ENCODE measurements at places on chromosomes 4 and X.
A peak's percentile ranks its signal among the peaks of the same experiment; 100 is the strongest.

- H3K4me1 ChIP-seq, result no peaks in the 10 kb centered on the region
- no peaks in the 10 kb centered on the region for H3K27me3 ChIP-seq
- H3K36me3 ChIP-seq, result no peaks in the 10 kb centered on the region
- H3K27ac ChIP-seq, result no peak overlapping the region
- DNase-seq, result no peak
Measured at GRCh38 chrX:42090395-42090794, 167.0 kb upstream of the CASK start.

DNA sequence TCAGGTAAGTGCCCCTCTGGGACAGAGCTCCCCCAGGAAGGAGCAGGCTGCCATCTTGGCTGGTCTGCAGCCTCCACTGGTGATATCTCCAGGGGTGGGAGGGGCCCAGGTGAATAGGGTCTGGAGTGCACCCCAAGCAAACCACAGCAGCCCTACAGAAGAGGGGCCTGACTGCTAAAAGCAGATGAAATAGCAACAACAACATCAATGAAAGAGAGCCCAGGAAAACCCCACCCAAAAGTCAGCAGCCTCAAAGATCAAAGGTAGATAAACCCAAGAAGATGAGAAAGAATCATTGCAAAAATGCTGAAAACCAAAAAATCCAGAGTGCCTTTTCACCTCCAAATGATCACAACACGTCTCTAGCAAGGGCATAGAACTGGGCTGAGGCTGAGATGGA is 92.5 kb upstream of the PAGE3 start:
- no peak for DNase-seq
- H3K36me3 ChIP-seq, result no peaks in the 10 kb centered on the region

GRCh38 chrX:63466690-63467089 is 115.6 kb upstream of the SPIN4 start:
- no peaks in the 10 kb centered on the region for H3K27me3 ChIP-seq
- DNase-seq, result no peak
- no peaks in the 10 kb centered on the region for H3K4me1 ChIP-seq
- no peaks in the 10 kb centered on the region for H3K36me3 ChIP-seq
- no peak overlapping the region for H3K4me3 ChIP-seq

- H3K27me3 ChIP-seq, result no peaks in the 10 kb centered on the region
- peaks cover 98% of the 10 kb centered on the region for H3K36me3 ChIP-seq
- DNase-seq, result peak; percentile 20
- no peak overlapping the region for H3K4me3 ChIP-seq
- no peaks in the 10 kb centered on the region for H3K4me1 ChIP-seq
Measured at GRCh38 chr4:40825014-40825838, 75.5 kb downstream of the NSUN7 start.

DNA sequence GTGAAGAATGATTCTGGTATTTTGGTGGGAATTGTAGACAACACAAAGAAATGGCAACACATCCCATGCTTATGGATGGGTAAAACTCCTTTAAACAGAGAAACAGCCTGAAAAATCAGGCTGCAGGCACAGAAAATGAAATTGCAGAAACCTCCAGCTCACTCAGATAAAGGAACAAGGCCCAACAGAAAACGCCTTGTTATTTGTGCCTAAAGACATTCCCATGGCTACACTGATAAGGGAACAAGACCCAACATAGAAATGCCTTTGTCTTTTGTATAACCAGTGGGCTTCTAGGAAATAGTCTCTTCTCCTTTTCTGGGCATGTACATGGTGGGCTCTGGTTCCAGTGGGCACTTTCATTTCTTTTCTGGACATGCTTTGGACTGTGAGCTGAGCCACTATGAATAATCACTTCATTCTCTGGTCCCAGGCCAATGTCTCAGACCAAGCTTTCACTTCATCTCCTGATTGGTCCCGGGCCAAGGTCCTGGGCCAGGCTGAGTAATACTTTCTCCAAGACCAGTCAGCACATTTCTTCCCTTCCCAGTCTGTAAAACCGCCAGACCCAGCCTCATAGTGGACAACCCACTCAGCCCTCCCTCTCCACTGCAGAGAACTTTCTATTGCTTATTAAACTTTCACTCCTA is 160.5 kb downstream of the TBX22 start:
- no peak overlapping the region for H3K4me3 ChIP-seq
- H3K4me1 ChIP-seq, result no peaks in the 10 kb centered on the region
- no peaks in the 10 kb centered on the region for H3K27me3 ChIP-seq
- peak; percentile 43 for DNase-seq
- no peaks in the 10 kb centered on the region for H3K36me3 ChIP-seq

GRCh38 chr4:90234916-90235547 is 107.8 kb downstream of the CCSER1 start:
- no peak overlapping the region for H3K4me3 ChIP-seq
- no peak overlapping the region for H3K27ac ChIP-seq
- no peak for DNase-seq
- H3K4me1 ChIP-seq, result no peaks in the 10 kb centered on the region

- H3K27me3 ChIP-seq, result no peaks in the 10 kb centered on the region
- no peaks in the 10 kb centered on the region for H3K4me1 ChIP-seq
- no peaks in the 10 kb centered on the region for H3K36me3 ChIP-seq
- no peak overlapping the region for H3K4me3 ChIP-seq
Measured at GRCh38 chrX:69015156-69015555, 150.1 kb downstream of the PJA1 start.

- no peak for DNase-seq
- no peak overlapping the region for H3K27ac ChIP-seq
- no peak overlapping the region for H3K4me3 ChIP-seq
- no peaks in the 10 kb centered on the region for H3K4me1 ChIP-seq
Measured at GRCh38 chr4:53547983-53548382, 43.3 kb downstream of the LNX1 start.

- no peaks in the 10 kb centered on the region for H3K27me3 ChIP-seq
- peak overlapping the region; percentile 57 for H3K27ac ChIP-seq
- no peak overlapping the region for H3K4me3 ChIP-seq
- H3K36me3 ChIP-seq, result no peaks in the 10 kb centered on the region
- peaks cover 26% of the 10 kb centered on the region for H3K4me1 ChIP-seq
Measured at GRCh38 chrX:65697915-65698796, 30.7 kb downstream of the MSN start.

DNA sequence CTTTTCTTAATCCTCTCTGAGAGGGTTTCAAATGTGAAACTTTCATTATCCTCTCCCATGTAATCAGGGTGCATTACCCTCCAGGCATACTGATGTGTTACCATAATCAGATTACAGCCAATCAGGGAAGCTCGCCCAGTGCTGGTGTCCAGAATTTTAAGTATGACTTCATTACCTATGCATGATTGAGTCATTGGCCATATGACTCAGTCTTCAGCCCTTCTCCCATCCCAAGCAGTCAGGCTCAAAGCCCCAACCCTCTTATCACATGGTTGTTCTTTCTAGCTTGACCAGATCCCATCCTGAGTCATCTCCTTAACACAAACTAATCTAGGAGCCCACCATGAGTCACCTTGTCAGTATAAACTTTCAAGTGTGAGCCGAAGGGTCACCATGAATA is 1668.1 kb upstream of the AGA start:
- DNase-seq, result no peak
- no peak overlapping the region for H3K4me3 ChIP-seq
- no peaks in the 10 kb centered on the region for H3K36me3 ChIP-seq
- no peaks in the 10 kb centered on the region for H3K4me1 ChIP-seq

- no peak for DNase-seq
- H3K4me1 ChIP-seq, result no peaks in the 10 kb centered on the region
- H3K27ac ChIP-seq, result no peak overlapping the region
- no peaks in the 10 kb centered on the region for H3K36me3 ChIP-seq
Measured at GRCh38 chrX:120379937-120380681, 18.2 kb downstream of the ATP1B4 start.

DNA sequence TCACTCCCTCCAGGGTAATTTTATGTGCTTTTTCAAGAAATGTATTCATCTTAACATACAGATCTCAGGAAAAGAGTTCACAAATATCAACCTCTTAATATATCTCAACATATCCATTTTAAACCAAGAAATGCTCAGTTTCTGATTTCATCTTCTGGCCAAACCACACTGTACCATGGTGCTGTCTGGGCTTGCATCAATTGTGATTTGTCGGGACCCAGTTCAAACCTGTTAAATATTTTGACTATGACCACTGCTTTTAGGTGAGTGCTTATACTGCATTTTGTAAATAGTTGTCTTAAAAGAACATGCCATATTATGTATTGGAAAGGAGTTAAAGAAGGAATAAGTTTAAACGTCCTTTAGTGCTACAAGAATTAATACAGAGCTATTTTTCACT is 352.1 kb downstream of the SPOCK3 start:
- DNase-seq, result no peak
- no peak overlapping the region for H3K27ac ChIP-seq
- H3K27me3 ChIP-seq, result no peaks in the 10 kb centered on the region
- H3K36me3 ChIP-seq, result no peaks in the 10 kb centered on the region
- H3K4me3 ChIP-seq, result no peak overlapping the region

- no peaks in the 10 kb centered on the region for H3K27me3 ChIP-seq
- no peak for DNase-seq
- H3K27ac ChIP-seq, result no peak overlapping the region
- H3K36me3 ChIP-seq, result peaks cover 83% of the 10 kb centered on the region
- no peak overlapping the region for H3K4me3 ChIP-seq
Measured at GRCh38 chrX:149495573-149496071, 9.5 kb downstream of the IDS start.

DNA sequence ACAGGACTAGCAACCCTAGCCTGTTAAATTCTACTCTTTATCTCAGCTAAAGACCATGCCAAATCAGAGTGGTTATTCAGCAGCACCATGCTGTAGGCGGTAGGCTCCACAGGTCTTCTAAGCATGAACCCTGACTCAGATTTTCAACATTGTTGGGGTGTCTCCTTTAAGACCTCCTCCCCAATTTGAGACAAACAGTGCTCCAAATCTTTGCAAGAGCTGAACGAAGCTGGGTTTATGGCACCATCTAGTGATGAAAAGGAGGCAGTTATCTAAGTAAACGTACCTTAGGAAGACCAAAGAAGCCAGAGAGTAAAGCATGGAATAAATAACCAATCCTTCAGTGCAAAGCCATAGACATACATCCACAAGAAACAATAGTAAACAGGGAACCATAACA is 334.5 kb upstream of the SLC7A11 start:
- no peak overlapping the region for H3K4me3 ChIP-seq
- H3K36me3 ChIP-seq, result no peaks in the 10 kb centered on the region
- H3K4me1 ChIP-seq, result no peaks in the 10 kb centered on the region
- H3K27ac ChIP-seq, result no peak overlapping the region
- no peaks in the 10 kb centered on the region for H3K27me3 ChIP-seq
- DNase-seq, result no peak

DNA sequence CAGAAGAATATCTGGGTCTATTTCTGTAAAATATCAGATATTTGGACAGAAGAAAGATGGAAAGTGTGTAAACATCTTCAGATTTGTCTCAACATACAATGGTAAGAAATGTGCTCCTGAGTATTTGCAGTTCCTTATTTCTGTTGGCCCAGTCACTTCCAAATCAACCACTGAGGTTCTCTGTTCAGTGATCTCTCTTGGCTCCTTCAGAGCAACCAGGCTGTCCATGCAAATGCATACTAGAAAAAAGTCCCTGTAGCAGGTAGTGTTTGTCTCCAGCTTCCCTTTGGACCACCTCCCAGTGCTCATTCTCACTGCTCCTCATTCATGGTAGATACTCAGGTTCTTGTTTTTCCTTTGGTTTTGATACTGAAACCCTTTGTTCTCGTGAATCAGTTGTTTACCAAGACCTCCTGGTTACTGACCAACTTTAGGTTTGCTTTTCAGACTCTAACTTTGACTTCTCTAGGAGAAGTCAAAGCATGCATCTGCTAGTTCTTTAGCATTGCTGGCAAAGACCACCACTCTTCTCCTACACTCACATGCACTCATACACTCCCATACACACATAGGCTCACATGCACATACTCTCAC is 28.8 kb downstream of the ASIC5 start:
- DNase-seq, result no peak
- no peaks in the 10 kb centered on the region for H3K4me1 ChIP-seq
- no peak overlapping the region for H3K27ac ChIP-seq
- H3K4me3 ChIP-seq, result no peak overlapping the region
- no peaks in the 10 kb centered on the region for H3K27me3 ChIP-seq
- no peaks in the 10 kb centered on the region for H3K36me3 ChIP-seq

- DNase-seq, result no peak
- no peaks in the 10 kb centered on the region for H3K36me3 ChIP-seq
- no peaks in the 10 kb centered on the region for H3K27me3 ChIP-seq
- no peaks in the 10 kb centered on the region for H3K4me1 ChIP-seq
Measured at GRCh38 chrX:87468941-87469340, 48.7 kb upstream of the KLHL4 start.

DNA sequence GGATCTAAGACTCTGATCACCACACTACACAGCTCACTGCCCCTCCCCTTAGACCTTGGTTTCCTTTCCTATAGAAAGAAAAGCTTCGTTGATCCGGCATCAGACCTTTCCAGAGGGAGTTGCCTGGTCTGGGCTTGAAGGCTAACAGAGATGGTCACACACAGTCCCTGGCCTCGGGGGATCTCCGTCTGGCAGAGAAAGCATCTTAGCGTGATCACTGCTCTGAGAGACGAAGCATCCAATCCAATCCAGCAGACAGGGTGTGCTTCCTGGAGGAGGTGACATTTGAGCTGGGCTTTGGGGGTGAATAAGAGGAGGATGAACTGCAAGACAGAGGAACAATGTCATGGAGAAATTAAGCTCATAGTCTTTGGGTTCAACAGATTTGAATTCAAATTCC is 49.5 kb downstream of the HTRA3 start:
- no peak for DNase-seq
- H3K4me1 ChIP-seq, result peaks cover 3% of the 10 kb centered on the region
- H3K36me3 ChIP-seq, result no peaks in the 10 kb centered on the region
- H3K27ac ChIP-seq, result no peak overlapping the region

- no peak overlapping the region for H3K4me3 ChIP-seq
- no peak overlapping the region for H3K27ac ChIP-seq
- H3K36me3 ChIP-seq, result no peaks in the 10 kb centered on the region
- peaks cover 3% of the 10 kb centered on the region for H3K4me1 ChIP-seq
- H3K27me3 ChIP-seq, result no peaks in the 10 kb centered on the region
Measured at GRCh38 chrX:138745196-138745595, 33.7 kb upstream of the FGF13 start.

GRCh38 chr4:140149846-140150635 is 3.9 kb downstream of the MAML3 start:
- H3K4me3 ChIP-seq, result peak overlapping the region; percentile 76
- H3K27ac ChIP-seq, result peak overlapping the region; percentile 96
- H3K36me3 ChIP-seq, result no peaks in the 10 kb centered on the region
- peaks cover 7% of the 10 kb centered on the region for H3K4me1 ChIP-seq
- DNase-seq, result peak; percentile 75

GRCh38 chr4:78937837-78938236 is 1.4 kb downstream of the PAQR3 start:
- no peak overlapping the region for H3K4me3 ChIP-seq
- peaks cover 19% of the 10 kb centered on the region for H3K4me1 ChIP-seq
- no peaks in the 10 kb centered on the region for H3K27me3 ChIP-seq
- no peak for DNase-seq
- no peak overlapping the region for H3K27ac ChIP-seq

DNA sequence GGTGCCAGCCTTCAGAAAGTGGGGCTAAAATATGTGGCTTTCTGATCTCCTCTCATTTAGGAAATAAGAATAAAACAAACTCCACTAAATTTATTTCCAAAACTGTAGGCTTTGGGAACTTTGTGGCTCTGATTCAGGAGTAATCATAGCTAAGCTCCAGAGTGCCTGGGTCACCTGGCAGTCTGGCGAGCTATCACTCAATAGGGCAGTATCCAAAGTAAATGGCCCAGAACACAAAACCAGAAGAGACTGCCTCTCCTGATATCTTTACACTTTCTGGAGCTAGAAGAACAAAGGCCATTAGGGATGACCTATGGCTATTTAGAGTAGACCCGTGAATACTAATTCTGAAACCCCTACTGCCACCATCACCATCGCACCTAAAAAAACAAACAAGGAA is 17.0 kb upstream of the PPARGC1A start:
- H3K27ac ChIP-seq, result no peak overlapping the region
- no peaks in the 10 kb centered on the region for H3K4me1 ChIP-seq
- no peaks in the 10 kb centered on the region for H3K36me3 ChIP-seq
- DNase-seq, result no peak
- H3K4me3 ChIP-seq, result no peak overlapping the region
- H3K27me3 ChIP-seq, result no peaks in the 10 kb centered on the region

Data from tibial artery (tissue), 4 donors.